ENCODE measurements at places on chromosomes 5 and 9.

- DNase-seq, result no peak
Observed at GRCh38 chr9:87199278-87199677, 252.0 kb upstream of the GAS1 start.

- DNase-seq, result no peak
Observed at GRCh38 chr5:69129413-69129812, 35.6 kb downstream of the SLC30A5 start.

- DNase-seq, result no peak
Observed at GRCh38 chr5:139686706-139687441, 38.7 kb downstream of the CXXC5 start.

GRCh38 chr5:151671950-151672349 lies 14.8 kb downstream of the SPARC start:
- no peak for DNase-seq
